ENCODE measurements at places on chromosomes 7 and 10.
A peak's percentile ranks its signal among the peaks of the same experiment; 100 is the strongest.

DNA sequence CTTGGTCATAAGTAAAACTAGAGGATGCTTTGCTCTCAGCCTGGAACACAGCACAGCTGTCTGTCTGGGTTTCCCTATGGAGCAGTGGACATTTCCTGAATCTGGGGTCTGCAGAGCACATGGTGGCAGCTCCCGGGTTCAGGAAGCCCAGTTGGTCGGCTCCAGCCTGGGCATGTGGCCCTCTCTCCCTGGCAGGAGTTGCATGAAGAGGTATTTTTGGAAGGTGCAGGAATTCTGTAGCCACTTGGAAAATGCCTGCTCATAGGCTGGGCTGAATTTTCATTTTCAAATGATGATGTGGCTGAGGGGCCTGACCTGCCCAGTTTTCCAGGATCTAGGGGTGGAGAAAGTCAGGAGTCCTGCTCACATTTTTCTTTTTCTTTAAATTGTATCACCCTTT, 6.7 kb upstream of the TPST1 start:
- DNase-seq, result no peak

DNA sequence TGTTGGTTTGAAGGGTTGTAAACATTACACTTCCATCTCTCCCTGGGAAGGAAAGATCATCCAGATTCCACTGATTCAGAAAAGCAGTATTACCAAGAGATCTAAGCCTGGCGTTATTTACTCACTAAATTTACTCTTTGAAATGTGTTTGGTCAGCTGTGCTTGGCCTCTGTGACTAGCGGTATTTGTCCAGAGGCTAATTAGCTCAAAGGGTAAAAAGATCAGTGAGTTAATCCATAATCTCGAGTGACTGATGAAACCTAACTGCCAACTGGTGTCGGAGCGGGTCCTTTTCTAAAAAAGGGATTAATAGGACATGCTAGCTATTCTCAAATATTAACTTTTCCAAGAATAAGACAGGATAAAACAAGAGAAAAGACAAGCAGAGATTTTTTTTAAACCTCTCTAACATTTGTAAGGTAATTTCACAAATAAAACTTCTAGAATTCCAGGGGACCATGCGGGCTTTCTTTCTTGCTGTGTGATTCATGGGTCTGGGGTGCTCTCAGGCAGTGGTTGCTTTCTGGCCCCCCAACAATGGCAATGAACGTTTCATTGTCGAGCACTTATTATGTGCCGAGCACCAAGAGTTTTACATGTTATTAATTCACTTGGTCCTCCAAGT, 247.3 kb upstream of the AOAH start:
- DNase-seq, result no peak

GRCh38 chr7:77940647-77941046, 142.1 kb downstream of the PHTF2 start:
- peak; percentile 75 for DNase-seq

DNA sequence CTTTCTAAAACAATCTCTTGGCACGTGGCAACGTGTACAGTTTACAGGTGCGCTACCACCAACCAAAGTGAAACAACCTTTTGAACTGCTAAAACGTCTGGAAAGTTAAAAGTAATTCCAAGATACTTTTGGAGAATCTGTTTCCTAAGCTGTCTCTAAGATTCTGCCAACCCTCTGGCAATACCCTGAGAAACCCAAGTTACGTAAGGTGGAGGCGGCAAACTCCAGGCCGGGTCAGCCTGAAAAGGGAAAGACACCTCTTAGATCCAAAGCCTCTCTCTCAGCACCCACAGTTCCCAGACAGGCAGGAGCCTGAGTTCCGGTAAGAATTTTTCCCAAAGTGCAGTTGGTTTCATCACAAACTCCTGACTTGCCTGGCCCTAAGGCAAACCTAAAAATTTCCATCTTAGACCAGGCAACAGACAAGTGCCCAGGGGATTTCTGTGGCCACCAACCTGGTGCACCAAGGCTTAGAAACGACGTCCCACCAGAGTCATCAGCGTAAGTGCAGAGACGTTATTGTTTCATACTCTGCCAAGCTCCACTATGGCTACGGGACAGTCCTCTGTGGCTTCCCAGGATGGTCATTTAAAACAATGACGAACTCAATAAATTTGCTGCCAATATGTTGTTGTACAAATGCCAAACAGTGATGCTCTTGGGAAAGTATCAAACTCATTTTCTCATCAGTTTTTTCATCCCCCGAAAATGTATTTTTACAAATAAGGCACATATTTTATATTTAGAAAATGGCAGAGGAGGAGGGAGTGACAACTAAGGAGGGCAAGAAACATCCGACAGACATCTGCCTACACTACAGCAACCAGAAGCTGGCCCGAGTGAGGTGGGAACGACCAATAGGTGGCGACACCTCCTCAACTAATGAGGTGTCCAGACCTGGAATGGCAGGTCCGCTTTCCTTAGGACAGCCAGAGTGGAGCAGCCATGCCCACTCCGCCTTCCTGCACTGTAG, 205.8 kb upstream of the FRMD4A start:
- peak; percentile 79 for DNase-seq

DNA sequence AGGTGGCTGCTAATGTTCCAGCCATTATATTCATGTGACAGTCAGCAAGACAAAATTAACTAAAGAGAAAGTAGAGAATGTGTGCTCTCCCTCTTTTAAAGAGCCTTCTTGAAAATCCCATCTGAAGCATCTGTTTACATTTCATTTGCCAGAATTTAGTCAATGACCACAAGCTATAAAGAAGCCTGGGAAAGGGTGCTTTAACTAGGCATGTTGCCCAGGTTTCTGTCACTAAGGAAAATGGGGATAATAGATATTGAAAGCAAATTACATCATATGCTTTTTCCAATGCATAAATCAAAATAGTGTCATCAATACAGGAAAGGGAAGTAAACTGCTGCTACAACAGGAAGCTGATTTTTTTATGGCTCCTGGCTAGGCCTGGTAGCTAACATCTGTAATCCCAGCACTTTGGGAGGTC, 67.7 kb downstream of the ELAPOR2 start:
- DNase-seq, result no peak

DNA sequence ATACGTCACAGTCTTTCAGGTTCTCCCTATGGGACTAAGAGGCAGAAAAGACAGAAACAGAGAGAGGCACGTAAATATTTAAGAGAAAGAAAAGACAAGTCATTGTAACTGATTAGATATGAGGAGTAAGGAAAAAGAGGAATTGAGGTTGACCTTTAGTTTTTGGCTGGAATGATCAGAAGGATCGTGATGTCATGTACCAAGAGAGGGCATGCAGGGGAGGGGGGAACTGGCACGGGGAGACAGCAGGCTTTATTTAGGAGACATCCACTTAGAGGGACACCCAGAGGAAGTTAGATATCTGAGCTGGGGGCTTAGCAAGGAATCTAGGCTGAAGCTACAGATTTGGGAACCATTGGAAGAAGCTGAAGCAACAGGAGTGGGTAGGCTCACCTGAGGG, 9.2 kb upstream of the LRRC20 start:
- no peak for DNase-seq

- peak; percentile 94 for DNase-seq
Observed at GRCh38 chr10:99993701-99994689, 15.8 kb downstream of the DNMBP start.

- DNase-seq, result peak; percentile 26
Observed at GRCh38 chr7:130273081-130273932, 6.6 kb downstream of the CPA2 start.

- no peak for DNase-seq
Observed at GRCh38 chr10:5765617-5766016, 47.6 kb downstream of the GDI2 start.

DNA sequence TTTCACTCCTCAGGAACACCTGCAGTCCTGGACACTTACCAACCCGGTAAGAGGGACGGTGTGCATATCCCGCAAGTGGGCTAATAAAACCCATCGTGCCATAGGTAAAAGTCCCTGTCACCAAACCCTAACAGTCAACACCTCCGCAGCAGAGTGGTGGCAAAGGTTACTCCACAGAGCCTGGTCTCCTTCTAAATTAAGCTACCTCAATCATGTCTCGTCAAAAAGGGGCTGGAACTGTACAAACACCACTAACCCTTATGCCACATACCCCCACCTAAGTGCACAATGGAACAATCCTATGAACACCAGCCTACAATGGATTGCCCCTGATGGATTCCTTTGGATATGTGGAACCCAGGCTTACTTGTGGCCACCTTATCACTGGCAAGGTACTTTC, 9.6 kb upstream of the AKR1B1 start:
- no peak for DNase-seq

DNA sequence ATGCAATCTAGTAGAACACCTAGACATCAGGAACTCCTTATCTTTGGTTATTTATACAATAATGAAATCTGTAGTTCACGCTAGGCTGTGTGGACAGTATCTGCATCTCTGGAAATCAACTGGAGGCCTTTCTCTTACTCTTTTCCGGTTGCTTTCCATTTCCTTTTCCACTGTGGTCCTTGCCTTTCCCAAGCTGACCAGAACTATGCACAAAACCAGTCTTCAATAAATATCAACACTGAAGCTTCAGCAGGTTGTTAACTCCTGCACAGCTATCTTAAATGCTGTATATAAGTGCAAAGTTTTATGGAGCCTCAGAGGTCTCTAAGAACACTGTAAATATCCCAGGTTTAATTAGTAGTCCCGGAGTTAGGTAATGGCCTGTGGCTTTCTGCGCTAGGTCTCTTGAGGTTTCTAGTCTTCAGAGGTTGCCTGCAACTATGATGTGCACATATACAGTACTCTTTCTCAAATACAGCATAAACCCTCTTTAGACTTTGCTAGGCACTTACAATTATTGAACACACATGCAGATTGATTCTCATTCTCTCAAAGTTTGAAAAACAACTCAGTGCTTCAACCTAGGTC, 2.4 kb downstream of the KLLN start:
- peak; percentile 28 for DNase-seq

- DNase-seq, result no peak
Observed at GRCh38 chr10:124244256-124244877, 151.0 kb upstream of the CHST15 start.

GRCh38 chr7:111763221-111763801, 201.0 kb upstream of the IMMP2L start:
- peak; percentile 66 for DNase-seq

DNA sequence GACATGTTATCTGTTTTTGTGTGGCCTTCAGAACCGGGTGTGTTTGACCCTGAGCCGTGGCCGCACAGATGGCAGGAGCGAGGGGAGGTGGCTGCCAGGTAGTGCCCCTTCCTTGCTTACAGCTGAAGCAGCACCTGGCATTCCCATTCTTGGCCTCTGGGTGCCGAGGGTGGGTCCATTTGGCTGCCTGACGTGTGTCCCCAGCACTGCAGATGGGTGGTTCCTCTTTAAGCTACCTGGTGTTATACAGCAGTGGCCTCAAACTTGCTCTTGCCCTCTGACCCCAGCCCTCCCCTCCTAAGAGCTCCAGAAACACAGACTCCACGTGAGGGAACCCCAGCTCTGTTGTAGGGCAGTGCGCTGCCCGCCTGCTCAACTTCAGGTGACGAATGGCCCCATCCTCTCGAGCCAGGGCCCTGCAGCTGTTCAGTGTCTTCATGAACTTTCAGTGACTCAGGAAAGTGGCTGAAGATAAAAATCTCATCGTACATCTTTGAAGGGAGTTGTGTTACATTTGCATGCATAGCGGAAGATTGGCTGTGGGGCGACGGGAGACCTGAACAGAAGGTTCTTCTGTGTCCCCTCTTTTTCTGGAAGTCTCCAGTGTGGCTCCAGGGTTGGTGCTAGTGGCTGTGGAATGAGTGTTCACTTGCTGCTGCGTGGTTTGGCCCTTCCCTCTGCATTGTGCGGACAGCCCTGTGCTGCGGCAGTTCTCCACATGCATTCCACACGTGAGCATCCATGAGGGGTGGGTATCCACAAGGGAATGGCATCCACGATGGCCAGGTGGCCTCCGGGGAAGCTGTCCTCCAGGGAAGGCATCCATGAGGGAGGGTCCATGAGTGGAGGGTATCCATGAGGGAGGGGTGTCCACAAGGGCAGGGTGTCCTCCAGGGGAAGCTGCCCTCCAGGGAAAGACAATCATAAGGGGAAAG, 91.6 kb downstream of the INPP5A start:
- peak; percentile 42 for DNase-seq

DNA sequence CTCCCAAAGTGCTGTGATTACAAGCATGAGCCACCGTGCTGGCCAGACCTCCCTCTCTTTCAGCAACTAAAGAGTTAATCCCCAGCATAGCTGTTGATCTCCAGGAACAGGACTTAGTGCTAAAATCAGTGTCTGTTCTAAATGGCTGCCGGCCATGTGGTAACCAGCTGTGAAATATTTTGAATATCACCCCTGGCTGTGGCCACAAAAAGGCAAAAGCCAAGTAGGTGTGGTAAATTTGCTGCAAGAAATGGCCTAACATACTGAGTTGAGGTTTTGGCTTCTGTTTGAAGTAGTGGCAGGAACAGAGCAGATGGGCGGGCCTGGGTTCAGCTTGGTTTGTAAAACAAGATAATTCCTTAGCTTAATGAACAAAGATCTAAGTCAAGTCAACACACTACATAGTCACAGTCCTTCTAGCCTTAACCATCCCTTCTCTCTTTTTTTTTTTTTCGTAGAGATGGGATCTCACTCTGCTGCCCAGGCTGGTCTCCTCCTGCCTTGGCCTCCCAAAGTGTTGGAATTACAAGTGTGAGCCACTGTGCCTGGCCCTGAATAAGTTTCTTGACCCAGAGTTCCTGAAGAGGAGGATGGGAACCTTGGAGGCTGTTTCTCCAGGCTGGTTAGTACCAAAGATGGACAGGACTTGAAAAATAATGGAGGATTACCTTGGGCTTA, 22.7 kb upstream of the AGFG2 start:
- DNase-seq, result peak; percentile 96

DNA sequence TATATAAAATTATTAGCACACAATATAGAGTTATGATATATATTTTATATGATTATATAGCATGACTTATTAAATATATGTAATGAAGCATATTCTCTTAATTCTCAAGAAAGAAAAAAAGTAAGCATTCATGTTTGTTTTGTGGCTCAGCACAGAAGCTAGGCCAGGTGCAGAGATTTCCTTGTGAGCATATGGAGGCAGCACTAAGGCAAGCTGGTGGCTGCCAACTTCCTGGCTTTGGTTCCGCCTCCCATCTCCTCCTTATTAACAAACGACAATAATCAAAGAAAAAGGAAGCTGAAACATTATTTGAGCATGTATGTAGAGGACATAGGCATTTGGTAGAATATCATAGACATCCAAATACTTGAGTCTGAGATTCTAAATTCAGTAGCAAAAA, 130.3 kb downstream of the ST7 start:
- DNase-seq, result no peak

- DNase-seq, result peak; percentile 56
Observed at GRCh38 chr10:92760609-92761008, 70.9 kb downstream of the HHEX start.

DNA sequence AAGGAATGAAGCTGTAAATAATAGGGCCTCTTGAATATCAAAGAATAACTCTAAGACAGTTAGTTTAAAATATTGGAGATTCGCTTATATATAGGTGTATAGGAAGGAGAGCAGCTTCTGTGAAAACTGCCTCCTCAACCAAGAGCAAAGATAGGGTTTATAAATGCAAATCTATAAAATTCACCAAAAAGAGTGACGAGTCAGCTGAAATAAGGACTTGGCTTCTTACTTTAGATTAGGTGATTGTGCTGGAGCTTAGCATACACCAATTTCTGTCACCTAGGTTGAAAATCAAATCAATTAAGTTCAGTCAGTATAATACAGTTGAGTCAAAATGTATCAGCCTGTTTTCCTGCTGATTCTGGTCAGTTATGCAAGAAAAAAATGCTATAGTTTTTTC, 113.8 kb upstream of the SGCE start:
- no peak for DNase-seq
